Tibial nerve (tissue), 4 donors: ENCODE measurements at places on chromosomes 4 and X. TPM values are rescaled to one million over a fixed set of nuclear protein-coding genes. Genes with fewer than 3 reads are reported as not detected.

RPA4 gene
- 12.6 TPM for total RNA-seq

DNA sequence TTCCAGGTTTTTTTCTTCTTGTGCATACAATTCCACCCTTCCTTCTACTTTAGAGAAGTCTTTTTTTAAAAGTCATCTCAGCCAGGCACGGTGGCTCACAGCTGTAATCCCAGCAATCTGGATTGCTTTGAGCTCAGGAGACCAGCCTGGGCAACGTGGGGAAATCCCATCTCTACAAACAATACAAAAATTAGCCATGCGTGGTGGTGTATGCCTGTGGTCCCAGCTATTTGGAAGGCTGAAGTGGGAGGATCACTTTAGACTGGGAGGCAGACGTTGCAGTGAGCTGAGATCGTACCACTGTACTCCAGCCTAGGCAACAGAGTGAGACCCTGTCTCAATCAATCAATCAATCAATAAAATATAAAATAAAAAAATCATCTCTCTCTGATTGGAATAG, 14.8 kb downstream of the ELOVL6 start:
- no peak for DNase-seq

DNA sequence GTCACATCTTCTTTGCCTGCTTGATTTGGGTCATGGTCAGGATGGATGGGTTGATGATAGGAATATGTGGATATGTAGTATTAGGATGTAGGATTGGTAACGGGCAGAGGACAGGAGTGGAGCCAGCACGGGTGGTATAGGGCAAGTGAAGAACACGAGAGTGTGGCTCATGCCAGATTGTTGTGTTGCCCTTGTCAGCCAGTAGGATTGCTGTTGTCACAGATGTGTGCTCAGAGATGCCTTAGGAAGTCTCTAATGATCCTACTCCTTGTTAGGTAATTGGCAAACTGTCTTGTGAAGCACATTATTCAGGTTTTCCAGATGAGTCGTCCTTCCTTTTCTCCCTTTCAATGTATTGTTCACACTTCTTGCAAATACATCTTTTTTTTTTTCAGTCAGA, 5.5 kb downstream of the ATP10D start:
- DNase-seq, result no peak

FGF13 gene
- total RNA-seq, result 6.5 TPM

DNA sequence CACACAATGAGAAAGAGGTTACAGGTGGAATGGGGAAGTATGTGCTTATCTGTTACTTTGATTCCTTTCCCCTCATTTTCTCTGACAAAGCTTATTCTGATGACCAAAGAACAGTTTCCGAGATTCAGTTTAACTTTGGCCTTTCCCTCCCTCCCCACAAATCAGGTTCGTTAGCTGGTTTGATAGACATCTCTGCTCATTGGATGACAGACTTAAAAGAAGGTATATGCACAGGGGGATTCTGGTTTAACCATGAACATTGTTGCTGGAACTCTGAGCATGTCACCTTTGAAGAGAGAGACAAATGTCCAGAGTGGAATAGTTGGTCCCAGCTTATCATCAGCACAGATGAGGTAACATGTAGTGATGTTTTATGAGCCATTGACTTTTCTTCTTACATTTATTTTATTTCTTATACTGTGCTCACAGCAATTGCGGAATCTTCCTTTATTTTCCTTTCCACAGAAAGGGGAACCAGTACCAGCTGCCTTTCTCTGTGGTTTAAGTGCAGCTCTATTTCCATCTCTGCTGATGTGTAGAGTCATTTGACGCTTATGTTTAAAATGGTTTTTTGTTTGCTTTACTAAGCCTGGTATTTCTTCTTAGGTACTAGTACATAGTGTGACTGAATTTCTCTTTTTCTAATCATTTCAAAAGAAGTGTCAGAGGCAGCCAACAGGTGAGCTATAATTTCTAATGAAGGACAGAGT, 125.0 kb downstream of the AKAP4 start:
- DNase-seq, result no peak

GRCh38 chrX:19046343-19047215, 62.7 kb upstream of the PHKA2 start:
- DNase-seq, result no peak
